ENCODE measurements at places on chromosomes 7 and 10.
A peak's percentile ranks its signal among the peaks of the same experiment; 100 is the strongest.

DNA sequence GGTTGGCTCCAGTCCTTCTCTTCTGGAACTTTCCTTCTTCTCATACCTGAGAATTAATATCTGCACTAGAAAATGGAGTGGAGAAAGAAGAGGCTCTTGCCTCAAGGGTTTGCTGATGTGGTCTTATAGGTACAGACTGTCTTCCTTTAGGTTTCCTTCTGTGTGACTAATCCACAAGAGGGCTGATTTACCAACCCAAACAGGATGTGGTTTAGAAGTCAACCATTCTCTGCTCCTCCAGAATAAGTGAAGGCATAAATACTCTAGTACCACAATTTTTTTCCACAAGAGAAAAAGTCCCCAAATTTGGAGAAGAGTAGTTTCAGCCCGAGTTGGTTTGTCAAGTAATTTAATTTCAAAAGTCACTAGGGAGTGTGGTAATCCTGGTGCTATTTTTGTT is 85.8 kb downstream of the NRP1 start:
- peak; percentile 83 for DNase-seq

GRCh38 chr7:106893591-106893990 is 28.5 kb downstream of the PIK3CG start:
- DNase-seq: peak; percentile 68

DNA sequence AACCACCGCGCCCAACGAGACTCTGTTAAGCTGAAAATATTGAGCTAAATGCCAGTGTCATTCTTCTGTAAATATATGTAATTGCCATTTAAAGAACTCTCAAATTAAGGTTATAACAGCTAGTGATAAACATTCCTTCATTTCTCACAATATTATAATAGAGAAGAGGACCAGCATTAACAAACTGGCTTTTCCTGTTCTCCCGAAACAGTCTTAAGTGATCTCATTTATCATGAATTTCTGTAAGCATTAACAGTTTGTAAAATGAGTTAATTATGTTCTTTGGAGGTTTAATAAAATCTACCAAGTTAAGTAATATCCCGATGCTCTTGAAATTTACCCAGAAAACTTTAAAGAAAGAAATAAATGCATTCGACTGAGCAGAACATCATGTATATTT is 352.8 kb downstream of the KCNMA1 start:
- DNase-seq: no peak

DNA sequence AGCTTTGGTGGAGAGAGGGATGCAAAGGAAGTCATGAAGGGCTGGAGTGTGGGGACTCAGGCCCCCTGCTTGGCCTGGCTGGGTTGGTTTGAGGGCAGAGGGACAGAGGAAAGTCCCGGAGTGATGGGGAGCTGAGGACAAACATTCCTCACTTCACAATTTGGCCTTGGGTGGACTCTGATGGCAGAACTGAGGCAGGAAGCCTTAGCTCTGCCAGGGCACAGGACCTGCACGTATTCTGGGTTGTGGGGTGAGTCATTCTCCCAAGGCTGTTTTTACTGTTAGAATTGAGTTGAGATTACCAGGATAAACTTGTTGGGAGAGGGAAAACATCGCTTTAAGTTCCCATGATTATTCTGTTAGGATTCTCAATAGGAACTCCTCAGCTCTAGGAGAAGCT is 2.6 kb downstream of the GOLGA7B start:
- no peak for DNase-seq

- no peak for DNase-seq
These were observed 39.7 kb downstream of the MCMBP start for GRCh38 chr10:119832951-119833350.

GRCh38 chr10:120486671-120487205 is 29.7 kb downstream of the PLPP4 start:
- no peak for DNase-seq

GRCh38 chr7:137423321-137423720 is 79.8 kb upstream of the PTN start:
- DNase-seq: no peak

- DNase-seq: no peak
These were observed 227.2 kb upstream of the PITRM1 start for GRCh38 chr10:3399756-3400155.

GRCh38 chr10:128964100-128964403 is 503.0 kb upstream of the MGMT start:
- DNase-seq: no peak

GRCh38 chr7:27073076-27073475 is 22.7 kb downstream of the HOXA1 start:
- DNase-seq: no peak

- DNase-seq: no peak
These were observed 40.8 kb upstream of the NKX6-2 start for GRCh38 chr10:132826524-132827422.

GRCh38 chr10:105950410-105950809 is 1214.1 kb downstream of the SORCS1 start:
- peak; percentile 12 for DNase-seq

DNA sequence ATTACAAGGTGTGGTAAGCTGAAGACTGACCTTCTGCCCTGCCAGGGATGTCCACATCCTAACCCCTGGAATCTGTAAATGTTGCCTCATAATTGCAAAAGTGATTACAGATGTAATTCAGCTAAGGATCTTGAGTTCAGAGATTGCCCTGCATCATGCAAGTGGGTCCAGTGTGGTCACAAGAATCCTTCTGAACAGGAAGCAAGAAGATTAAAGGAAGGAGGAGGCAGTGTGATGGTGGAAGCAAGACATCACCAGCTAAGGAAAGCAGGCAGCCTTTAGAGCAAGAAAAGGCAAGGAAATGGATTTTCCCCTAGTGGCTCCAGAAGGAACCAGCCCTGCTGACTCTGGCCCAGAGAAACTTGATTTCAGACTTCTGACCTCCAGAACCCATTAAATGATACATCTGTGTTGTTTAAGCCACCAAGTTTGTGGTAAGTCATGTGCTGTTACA is 78.1 kb downstream of the USP6NL start:
- DNase-seq: peak; percentile 60

GRCh38 chr7:109003742-109004141 is 434.1 kb downstream of the DNAJB9 start:
- no peak for DNase-seq

GRCh38 chr7:88458946-88459345 is 152.3 kb upstream of the STEAP4 start:
- DNase-seq: peak; percentile 31

- no peak for DNase-seq
These were observed 1.4 kb downstream of the TNKS2 start for GRCh38 chr10:91799612-91799975.

DNA sequence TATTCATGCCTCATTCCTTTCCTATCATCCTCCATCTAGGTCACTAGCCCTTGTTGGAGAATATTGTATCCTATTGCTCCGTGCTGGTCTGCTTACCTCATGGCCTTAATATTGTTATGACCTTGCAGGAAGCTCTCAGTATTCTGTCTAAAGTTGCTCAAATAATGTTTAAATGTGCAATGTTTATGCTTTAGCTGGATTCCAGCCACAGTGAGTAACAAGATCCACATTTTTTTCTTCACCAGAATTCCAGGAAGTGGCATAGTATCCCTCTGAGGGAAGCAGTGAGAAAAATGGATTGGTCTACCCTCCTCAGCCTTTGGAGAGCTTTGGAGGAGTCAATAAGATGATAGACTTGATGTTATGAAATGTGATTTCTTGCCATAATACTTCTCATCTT is 402.6 kb downstream of the NRG3 start:
- no peak for DNase-seq

- no peak for DNase-seq
These were observed 42.9 kb downstream of the ABCB4 start for GRCh38 chr7:87432536-87432935.

DNA sequence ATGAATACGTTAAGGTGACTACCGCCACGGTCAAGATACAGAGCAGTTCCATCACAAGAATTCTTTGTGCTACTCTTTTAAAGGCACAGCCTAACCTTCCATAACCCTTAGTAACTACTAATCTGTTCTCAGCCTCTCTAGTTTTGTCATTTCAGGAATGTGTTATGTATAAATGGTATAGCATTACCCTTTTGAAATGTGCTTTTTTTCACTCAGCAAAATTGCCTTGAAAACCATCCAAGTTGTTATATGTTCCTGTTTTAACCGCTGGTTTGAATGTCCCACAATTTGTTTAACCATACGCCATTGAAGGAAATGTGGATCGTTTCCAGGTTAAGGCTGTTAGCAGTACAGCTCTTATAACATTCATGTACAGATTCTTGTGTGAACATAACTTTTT is 32.0 kb downstream of the WAC start:
- DNase-seq: no peak

DNA sequence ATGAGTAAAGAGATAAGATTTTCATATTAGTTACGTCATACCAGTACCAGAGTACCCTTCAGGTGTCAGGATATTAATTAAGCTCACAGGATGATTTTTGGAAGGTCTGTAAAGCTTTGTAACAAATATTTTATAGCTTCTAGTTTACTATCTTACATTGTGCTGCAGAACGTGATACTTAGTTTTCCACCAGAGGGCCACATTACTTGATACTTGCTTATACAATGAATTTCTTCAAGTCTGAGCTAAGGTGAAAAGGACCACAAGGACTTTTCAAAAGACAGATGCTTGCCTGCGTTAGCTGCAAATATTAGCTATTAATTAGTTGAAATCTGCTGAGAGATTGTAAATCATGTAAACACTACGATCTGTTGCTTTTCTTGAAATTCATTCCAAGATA is 12.2 kb downstream of the FOXP2 start:
- no peak for DNase-seq

DNA sequence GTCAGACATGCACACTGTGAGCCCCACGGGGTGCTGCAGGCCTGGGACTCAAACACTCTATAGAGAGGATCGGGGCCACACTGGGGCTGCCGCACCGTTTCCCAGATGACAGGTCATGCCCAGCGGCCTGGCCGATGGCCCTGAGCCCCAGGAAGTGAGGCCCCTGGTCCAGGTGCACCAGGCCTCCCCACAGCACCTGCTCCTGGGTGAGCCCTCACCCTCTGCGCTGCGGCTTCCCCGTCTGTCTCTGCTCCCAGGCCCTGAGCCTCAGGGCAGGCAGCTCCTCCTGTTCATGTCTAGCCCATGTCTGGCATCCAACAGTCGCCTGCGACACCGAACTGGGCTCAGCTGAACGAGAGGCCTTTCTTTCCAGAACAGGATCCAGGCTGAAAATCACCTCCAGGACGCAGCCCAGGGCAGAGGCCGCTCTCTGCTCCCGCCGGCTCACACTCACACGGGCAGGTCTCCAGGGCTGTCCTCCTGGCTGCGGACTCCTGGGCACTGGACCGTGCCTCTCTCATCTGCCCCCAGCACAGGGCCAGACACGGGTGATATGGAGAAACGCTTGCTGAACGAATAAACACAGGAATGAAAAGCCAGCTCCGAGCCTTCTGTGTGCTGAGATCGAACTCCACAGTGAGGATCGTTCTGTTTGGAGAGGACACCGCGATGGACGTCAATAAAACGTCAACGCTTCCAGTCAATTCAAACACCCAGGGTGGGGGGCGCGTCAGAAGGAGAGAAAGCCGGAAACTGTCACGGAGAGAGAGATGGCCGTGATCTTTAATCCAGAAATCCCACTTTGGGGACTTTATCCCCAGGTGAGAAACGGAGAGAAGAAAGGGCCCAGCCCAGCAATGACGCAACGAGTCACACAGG is 202.4 kb downstream of the ELFN1 start:
- no peak for DNase-seq

DNA sequence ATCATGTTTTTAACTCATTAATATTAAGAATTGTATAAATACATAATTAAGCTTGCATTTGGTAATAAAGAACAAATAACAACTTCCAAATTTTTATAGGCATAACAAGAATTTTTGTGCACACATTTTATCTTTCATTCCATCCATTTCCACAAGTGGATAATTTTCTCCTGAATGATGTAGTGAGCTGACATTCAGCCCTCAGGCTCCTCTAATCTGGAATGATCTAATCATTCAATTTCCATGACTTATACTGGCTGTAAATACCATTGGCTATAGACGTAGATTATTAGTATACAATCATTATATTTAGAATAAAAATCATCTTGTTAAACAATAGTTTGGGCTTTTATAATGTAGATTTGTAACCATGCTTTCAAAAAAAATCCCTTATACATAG is 287.2 kb upstream of the GHITM start:
- no peak for DNase-seq

DNA sequence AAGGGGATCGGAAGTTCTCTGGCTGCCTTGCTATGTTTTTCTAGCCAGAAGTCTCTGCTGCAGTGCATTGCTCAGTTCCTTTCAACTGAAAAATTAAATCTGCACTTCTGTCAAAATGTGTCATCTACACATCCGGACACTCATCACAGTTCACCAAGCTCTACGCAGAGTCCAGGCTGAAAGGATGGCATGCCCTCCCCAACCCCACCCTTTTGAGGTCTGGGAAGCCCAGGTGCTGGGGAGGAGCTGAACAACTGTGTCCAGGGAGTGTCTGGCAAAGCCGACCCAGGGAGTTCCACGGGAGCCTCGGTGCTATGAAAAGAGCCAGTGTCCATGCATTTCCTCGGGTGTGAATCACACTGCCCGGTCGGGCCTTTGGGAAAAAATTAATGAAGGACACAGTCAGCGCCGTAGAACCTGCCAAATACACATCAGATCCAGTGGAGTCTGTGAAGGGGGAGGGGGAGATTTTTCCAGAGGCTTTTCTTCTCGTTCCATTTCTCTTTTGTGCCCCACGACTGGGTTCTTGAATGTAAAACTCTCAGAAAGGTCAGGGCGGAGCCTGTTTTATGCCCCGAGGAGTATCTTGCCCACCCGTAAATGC is 757 bp upstream of the PALS2 start:
- no peak for DNase-seq

DNA sequence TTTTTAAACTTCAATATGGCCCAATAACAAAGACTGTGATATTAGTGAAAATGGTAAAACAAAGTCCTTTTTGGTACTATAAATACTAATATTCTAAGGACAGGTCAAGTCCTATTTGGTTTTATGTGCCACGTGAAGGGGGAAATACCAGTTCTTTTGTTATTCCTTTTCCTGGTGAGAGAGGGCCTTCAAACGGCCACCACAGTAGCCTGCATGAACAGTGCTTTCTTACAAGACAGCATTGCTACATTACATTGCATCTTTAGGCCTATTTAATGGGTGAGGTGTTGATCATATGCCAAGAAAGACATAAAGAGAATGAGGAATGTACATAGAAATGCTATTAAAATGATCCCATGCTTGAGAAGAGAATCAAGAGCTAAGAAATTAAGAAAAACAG is 214.8 kb downstream of the LRRTM3 start:
- no peak for DNase-seq

DNA sequence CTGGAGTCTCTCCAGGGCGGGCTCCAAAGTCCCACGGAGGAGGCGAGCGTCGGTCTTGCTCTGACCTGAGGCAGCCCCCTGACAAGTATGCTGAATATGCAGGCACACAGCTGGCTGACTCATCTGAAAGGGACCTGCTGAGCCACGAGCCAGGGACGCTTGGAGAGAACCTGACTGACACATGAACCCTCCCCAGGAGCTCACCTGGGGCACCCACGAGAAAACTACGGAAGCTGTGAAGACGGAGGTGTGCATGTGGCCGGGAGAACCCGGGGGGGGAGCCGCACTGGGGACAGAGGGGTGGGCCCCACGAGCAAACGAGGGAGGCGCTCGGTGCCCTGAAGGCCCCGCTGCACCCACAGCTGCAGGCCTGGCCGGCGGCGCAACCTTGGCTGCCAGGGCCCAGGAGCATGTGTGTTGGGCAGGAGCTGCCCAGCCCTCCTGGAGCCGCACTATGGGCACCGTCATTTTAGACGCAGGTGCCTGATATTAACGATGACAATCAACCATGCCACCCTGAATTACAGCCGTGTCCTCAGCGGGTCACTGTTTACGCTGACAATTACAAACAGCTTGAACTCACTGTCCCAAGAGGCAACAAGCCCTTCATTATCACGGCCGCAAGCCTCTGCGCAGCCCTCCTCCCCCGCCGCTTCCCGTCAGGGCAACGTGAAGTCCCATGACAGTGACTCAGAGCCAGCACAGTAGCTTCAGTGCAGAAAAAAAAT is 64.7 kb downstream of the DIP2C start:
- DNase-seq: peak; percentile 59
